ENCODE measurements at places on chromosomes 2 and 18.

GRCh38 chr2:3195641-3196476, 181.8 kb downstream of the EIPR1 start:
- DNase-seq: no peak

DNA sequence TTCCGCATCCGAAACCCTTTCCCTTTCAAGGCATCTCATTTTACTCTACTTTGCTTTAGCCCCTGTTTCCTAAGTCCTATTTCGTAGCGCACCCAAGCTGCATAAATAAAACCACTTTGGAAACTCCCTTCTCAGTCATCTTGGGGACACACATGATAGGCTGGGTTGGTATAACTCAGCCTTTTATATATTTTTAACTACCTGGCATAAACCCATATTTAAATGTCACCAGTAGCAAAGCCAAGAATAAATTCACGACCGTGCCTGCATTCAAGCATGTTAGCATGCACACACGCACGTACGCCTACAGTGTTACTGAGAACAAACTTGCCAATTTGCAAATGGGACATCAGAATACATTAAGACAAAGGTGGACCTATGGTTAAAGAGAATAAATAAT, 564.7 kb upstream of the PIK3C3 start:
- no peak for DNase-seq

- no peak for DNase-seq
Observed at GRCh38 chr2:230602562-230603230, 109.9 kb upstream of the CAB39 start.

GRCh38 chr2:233354971-233355574, 779 bp downstream of the DGKD start:
- no peak for DNase-seq

DNA sequence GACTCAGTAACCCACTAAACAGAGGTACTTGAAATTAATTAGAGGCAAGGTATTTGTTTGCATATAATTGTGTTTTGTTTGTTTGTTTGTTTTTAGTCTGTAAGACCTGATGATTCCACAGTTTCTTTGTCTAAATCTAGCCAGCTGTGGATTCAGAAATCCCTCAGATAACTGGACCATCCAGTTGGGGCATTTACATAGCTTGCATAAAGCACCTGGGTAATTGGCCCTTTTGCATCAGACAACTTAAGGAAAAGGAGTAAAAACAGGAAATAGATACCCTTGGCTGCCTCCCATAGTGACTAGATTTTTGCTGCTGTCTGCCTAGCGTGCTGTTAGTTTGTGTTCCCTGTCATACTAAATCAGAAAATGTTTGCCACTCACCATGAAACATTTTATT, 46.6 kb upstream of the XIRP2 start:
- DNase-seq: no peak

DNA sequence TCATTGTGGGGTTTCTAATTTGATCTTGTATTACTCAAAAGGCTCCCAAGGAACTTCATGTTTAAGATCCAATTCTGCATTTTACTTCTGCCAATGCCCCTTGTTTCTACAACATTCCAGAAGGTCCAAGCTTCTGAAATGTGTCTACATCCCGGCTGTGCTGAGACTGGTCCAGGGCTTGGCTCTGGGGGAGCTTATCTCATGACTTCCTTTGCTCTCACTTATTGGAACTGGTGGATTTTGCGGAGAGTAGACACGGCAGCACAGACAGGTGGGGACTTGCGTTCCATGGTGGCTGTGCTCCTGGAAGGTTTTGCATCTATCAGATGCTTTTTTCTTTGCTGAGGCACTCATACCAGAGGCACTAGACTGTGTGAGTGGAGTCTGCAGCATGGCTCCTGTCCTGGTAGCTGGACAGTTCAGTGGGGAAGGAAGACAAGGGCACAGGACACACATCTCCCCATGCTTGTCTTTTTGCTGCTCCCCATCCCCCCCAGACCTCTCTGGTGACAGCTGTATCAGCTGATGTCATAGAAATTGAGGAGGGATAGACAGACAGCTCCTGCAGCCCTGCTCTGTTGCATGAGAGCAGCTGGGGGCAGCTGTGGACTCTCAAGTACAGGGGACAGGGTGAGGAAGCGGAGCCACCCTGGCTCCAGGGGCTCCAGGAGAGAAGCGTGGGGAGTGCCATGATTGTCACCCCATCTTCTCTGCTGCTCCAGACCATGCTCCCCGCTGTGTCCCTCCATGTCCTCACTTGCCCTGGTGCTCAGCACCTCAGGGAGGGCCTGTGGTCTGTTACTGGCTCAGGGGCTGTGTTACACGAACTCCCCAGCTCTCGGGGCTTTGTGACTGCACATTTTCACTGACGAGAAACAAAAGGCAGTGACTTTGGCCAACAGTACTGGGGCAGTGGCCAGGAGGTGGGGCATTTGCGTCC, 46.0 kb downstream of the ACAA2 start:
- no peak for DNase-seq

DNA sequence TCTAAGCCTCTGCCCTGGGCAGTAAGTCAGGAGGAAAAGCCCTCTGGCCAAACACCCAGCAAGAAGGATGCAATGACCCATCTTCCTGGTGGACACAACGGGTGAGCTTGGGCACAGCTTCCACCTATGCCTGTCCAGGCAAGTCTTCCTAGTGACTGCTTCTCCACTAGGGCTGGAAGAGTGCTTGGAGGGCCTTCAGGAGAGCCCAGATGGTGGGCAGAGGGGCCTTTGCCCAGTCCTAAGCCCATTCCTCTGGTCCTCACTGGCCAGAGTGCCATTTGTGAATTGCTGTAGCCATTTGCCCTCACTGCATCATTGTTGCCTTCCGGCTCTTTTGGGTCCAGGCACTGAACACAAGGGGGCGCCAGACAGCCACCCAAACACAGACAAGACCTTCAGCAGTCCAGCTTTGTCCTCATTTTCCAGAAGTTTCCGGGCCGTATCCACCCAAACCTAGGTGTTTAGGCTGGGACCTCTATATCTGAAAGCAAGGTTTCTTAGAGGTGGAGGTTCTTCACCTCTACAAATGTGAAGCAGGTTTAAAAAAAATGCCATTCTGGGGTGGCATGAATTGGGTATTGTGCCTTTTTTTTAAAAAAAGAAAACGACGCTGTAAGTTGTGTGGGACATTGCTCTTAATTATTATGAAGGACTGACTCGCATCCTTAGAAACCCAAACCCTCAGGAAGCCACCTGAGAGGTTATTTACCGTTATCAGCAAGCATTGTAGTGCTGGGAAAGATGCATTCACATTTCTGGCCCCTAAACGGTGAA, 29.5 kb downstream of the PAX8 start:
- DNase-seq: peak; percentile 42

- no peak for DNase-seq
Observed at GRCh38 chr2:212894026-212894425, 257.4 kb downstream of the IKZF2 start.

GRCh38 chr2:181953881-181954537, 31.6 kb upstream of the PPP1R1C start:
- DNase-seq: no peak

- DNase-seq: no peak
Observed at GRCh38 chr2:215522237-215522636, 86.4 kb upstream of the FN1 start.

DNA sequence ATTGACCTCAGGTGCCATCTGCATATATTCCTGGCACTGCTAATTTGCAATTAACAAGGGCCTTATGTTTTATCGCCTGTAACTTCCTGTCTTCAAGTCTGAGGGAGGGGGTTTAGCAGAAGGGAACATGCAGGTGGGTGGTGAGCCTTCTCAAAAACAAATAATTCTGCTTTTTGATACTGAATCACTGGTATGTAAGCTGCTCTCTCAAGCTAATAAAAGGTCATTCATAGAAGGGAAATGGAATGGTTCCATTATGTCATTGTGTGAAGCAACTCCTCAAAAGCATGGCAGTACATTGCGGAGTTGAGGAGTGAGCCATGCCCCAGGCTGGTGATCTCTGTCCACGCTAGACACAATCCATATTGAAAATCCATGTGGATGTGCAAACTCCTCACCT, 414.8 kb upstream of the ID2 start:
- no peak for DNase-seq

DNA sequence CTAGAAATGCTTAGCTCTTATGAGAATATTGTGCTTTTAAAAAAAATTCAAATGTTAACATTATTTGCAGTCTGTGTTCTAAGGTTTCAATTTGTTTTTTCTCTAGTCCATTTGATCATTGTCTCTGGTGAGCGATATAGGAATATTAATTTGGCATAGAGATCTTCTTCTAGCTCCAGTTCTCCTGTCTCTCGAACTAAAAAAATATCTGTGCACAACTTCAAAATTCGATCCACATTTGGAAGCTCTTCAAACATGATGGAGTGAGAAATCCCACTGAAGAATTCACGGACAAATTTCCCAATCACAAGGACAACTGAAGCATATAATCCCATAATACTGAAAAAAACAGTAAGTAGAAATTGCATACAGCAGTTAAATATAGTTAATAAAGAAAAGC, 145.6 kb downstream of the NAPG start:
- no peak for DNase-seq

DNA sequence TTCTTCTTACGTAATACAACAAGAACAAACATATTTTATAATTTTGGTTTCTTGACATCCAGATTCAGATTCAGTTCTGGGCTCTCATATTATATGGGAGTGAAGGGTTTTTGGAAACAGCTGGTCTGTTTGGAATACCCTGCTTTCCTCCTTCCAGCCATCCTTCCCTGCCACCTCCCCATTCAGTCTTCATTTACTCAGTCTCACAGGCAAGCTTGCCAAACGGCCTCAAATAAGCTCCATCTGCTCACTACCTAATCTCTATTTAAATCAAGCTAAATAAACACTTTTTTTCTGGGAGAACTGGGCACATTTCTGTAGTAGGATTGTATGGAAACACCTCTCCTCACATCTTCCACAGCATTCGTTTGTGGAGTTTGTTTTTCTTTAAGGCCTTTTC, 147.5 kb downstream of the RND3 start:
- DNase-seq: no peak

- DNase-seq: no peak
Observed at GRCh38 chr2:7994397-7994951, 687.4 kb upstream of the ID2 start.

GRCh38 chr2:41647468-41648050, 400.3 kb upstream of the PKDCC start:
- no peak for DNase-seq

DNA sequence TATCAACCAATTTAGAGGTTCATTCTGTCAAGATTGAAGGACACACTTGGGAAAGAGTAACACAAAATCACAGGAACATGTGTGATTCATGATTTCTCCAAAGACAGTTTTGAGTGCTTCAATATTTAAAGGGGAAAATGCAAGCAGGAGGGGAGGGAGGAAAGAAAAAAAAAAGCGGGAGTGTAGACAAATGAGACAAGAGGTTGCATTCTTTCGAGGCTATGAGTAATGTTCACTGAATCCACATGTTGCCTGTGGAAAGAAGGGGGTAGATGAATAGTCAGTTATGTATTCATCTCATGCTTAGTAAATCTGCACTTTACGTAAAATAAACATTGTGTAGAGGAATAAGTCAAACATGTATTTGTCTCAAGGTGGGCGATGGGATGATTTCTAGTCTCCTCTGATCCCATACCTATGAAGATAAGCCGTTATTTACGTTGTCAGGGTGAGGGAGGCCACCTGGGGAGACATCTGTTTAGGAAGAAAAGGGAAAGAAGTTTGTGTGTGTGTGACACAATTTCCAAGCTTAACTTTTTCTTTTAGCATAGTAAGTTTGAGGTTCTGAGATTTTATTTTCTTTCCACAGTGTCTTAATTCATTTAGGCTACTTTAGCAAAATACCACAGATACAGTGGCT, 211.0 kb upstream of the ZC3H15 start:
- peak; percentile 34 for DNase-seq

- DNase-seq: no peak
Observed at GRCh38 chr2:159988412-159988970, 73.9 kb downstream of the PLA2R1 start.

DNA sequence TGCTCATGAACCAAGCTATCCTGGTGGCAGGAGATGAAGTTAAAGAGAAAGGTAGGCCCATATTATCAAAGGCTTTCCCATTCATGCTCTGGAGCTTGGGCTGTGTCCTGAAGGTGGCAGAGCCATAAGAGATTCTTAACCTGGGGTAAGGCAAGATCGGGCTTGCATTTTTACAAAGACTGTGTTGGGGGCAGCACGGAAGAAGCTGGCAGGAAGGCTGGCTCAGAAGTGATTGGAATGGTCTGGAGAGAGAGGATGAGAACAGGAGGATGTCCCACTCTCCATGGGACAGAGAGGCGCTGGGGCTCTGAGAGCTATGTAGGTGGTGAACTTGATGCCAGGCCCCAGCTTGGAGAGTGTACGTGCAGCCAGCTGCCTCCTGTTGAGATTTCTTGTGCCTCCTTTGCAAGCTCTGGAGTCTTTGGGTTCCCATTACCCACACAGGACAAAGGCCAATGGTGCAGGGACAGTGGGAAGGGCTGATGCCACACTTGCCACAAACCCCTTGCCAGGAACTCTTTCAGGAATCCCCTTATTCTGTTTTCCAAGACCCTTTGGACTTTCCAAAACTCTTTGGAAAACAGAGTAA, 40.6 kb upstream of the FZD5 start:
- no peak for DNase-seq

DNA sequence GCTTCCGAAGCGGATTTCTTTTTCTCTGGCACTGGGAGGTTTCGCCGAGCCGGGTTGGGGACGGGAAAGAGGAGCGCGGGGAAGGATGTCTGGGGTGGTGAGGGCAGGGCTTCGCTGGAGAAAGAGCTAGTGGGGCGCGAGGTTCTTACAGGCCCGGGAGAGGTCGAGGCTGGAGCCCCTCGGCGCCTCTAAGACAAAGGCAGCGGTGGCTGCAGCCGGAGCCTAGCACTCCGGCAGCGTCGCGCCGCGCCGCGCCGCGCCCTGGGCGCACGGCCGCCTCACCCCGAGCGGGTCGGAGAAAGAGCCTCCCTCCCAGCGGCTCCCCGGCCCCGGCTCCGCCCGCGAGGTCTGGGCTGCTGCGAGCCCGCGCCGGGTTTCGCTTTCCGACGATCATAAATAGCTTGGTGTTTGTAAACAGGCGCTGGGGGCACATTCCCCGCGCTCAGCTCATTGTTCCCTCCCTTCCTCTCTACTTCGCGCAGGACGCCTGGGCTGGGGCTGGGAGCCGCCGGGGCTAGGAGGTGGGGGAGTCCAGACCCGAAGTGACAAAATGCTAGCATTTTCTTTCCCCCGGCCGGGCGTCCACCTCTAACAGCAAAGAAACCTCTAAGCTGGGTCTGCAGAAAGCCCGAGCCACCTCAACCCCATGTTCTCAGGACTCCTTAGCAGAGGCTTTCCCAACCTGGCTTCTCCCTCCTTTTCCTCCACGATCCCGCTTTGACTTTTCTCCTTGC, 813 bp upstream of the MEIS1 start:
- DNase-seq: no peak

GRCh38 chr2:20378891-20379519, 28.4 kb upstream of the PUM2 start:
- DNase-seq: peak; percentile 72

DNA sequence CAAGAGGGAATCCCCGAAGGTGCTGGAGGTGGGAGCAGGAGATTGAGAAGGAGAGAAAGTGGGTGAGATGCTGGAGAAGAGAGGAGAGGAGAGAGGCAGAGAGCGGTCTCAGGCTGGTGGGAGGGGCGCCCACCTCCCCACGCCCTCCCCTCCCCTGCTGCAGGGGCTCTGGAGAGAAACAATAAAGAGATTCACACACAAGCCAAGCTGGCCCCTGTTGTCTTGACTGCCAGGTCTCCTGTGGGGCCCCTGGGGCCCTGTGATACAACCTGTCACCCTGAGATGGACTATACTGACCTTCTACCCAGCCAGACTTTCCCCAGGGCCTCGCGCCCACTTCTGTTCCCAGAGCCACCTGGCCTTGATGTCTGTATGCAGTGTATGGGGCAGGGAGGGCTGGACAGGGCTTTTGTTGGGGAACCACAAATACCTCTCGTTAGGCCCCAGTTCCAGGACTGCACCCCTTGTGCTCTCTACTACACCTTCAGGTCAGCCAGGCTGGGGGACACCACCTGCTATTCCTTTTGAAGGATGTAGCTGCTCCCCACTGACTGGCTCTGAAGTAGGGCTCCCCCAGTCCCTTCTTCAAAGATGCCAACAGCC, 8.0 kb upstream of the SPEG start:
- DNase-seq: no peak

Measured in AG04450 (cell line).